ENCODE measurements at places on chromosomes 5 and 9.

- no peak for DNase-seq
Observed at GRCh38 chr9:13061390-13061789, 218.1 kb downstream of the MPDZ start.

DNA sequence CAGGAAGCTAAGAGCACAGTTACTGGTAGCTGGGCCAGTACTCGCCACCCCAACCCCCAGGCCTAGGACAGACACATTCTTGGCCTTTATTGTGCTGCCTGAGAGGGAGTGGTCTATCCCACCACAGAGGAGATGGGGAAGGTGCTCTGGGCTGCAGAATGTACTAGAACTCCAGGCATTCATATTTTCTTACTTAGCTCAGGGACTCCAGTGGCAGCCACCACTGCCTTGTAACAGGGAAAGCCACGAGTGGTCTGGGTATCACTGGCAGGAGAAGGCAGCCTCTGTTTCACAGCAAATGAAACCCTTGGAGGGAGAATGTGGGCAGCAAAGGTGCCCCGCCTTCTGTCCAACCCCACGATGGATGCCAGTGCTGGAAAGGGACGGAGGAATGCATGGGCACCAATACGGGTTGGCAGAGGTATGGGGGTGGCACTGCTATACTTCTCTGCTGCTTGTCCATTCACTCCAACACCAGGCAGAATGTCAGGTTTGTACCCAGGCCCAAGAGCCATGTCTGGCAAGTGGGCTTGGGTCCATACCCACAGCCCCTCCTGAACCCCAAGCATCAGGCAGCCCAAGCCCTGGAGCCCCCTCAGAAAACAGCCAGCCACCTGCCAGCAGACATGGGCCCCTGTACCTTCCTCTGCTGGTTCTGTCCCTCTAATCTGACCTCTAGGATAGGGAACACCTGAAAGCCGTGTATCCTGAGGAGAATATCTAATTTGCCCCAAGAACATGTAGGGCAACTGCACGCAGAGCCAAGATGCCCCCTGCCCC, 4.6 kb downstream of the SEPTIN8 start:
- no peak for DNase-seq

DNA sequence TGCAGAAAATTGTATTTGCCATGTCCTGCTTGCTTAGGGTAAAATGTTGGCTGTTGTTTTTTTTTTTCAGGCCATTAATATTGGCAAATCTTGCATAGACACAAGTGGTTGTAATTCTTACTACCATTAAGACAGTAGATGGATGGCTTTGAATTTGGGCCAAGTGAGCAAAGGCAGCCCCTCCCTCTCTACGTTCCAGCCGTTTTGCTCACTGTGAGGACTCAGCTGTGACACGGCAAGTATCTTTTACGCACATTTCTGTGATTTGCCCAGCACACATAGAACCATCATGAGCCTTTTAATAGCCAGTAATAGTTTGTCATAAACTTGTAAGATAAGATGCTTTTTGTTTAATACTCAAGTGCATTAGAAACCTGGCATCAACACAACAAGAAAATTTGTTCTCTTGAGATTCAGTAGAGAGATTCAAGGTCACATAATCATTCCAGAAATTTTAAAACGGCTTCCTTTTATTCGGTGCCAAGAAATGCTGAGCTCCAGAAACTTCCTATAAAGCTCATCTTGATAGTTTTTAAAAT, 205.2 kb upstream of the ADCY2 start:
- no peak for DNase-seq

DNA sequence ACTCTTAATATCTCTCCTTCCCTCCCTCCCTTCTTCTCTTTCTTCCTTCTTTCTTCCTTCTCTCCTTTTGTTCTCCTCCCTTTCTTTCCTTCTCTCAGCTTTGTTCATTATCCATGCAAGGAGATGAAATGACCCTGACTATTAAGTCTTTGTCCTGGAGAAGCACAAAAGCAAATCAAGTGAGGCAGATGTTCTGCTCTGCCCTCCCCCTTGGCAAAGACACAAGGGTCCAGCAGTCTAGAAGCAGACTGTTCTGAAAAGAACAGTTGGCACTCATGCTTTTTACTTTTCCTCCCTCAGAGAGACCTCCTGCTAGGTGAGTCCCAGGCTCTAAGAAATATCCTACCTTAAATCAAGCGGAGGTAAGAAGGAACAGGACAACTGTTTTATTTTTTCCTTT, 1067.6 kb upstream of the DMAC1 start:
- no peak for DNase-seq

- DNase-seq = no peak
Observed at GRCh38 chr5:1414311-1415058, 30.8 kb downstream of the SLC6A3 start.

DNA sequence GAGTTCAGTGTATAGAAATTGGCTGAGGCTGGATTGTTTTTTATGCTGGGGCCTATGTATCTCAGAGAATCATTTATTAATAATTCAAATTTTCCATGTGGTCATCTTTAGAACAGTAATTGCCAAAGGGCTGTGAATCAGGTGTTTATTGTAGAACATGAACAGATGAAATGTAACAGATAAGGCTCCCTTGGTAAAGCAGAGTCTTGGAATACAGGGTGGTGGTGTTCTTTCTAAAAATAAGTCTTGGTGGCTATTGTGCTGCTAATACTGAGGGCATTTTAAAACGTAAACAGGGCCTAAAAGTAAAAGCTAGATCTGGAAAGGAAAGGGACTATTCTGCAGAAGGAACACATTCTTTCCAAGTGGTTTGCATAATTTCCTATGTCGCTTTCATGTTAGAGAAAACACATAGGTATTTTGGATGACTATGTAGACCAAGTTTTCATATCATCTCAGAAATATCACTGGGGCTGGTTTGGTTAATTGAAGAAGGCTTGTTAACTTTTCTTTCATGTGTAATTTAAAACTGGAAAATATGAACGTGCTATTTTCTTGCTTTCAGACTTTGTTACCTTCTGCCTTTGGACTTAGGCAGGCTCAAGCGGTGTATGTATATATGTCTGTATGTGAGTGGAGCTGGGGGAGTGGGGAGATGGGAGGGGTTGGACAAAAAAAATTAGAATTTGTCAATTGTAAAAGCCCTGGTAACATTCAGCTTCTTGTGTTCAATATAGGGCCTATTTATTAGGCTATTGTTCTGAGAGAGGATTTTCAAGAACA, 119.9 kb upstream of the ANKRD55 start:
- no peak for DNase-seq
